Nephron progenitor cell (in vitro differentiated cells): ENCODE measurements at places on chromosomes 2 and 18.
A peak's percentile ranks its signal among the peaks of the same experiment; 100 is the strongest.

DNA sequence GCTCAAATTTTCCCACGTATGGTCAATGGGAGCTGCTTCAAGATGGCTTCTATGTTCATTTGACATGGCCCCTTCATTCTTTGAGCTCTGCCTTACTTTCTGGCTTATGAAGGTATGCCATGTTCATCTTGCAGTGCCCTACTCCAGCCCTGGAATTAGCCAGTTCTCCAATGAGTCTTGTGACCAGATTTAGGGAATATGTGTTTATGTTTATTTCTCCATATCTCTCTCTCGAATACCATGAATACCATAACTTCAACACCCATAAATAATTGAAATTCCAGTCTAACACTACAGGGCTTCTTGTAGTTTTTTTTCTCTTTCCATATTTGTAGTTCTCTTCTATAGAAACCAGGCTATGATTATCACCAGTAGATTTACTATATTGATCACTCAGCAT lies 39.7 kb downstream of the EPB41L5 start:
- peaks cover 3% of the 10 kb centered on the region for H3K27me3 ChIP-seq
- DNase-seq: no peak
- no peaks in the 10 kb centered on the region for H3K4me1 ChIP-seq
- H3K27ac ChIP-seq: no peak overlapping the region
- no peak overlapping the region for H3K4me3 ChIP-seq

DNA sequence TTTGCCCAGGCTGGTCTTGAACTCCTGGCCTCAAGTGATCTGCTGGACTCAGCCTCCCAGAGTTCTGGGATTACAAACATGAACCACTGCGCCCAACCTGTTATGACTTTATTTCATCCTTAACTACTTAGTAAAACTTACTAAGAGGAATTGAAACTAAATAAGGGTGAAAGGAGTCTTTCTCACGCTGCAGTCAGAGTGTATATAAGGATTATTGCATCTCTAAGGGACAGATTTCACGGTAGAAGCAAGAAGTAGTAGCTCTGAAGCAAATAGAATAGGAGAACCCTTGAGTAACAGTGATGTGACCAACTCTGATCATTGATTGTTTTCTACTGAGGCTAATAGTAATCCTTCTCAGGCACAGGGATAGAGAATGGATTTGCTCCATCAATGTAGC lies 960.1 kb downstream of the CPS1 start:
- peaks cover 19% of the 10 kb centered on the region for H3K4me1 ChIP-seq
- H3K36me3 ChIP-seq: no peaks in the 10 kb centered on the region
- no peak overlapping the region for H3K4me3 ChIP-seq
- peaks cover 3% of the 10 kb centered on the region for H3K27me3 ChIP-seq
- H3K27ac ChIP-seq: no peak overlapping the region

DNA sequence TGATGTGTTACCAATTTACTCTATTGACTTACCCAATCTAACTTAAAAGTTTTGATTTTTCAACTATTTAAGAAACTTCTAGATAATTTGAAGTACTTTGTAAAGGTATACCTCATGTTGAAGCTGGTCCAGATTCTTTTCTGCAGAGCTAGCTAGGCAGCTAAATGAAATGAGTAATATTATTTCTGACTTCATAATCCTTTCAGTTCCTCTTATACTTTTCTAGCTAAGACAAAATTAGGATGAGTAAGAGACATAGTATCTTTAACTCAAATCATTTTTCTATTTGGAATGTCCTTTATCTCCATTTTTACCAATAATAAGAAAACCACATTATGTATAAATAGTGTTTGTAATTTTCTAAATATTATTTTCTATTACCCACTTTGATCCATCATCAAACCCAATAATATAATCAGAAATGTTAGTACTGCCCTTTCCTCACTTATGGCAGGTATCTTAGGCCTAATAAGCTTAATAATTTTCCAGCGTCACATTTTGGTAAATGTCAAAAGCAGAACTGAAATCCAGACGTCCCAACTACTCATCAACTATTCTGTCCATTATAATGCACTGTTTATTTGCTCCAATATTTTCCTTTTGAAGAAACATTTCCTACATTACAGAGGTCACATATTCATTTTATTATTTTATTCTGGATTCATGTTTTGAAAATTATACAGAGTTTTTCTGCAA lies 456.6 kb downstream of the THSD7B start:
- H3K4me3 ChIP-seq: no peak overlapping the region
- H3K36me3 ChIP-seq: no peaks in the 10 kb centered on the region
- peaks cover 2% of the 10 kb centered on the region for H3K27me3 ChIP-seq

GRCh38 chr2:192286093-192286701 lies 91.5 kb upstream of the TMEFF2 start:
- DNase-seq: no peak
- H3K27ac ChIP-seq: no peak overlapping the region
- H3K4me1 ChIP-seq: no peaks in the 10 kb centered on the region
- peaks cover 5% of the 10 kb centered on the region for H3K27me3 ChIP-seq
- H3K4me3 ChIP-seq: no peak overlapping the region

- DNase-seq: no peak
- no peak overlapping the region for H3K4me3 ChIP-seq
- H3K36me3 ChIP-seq: no peaks in the 10 kb centered on the region
- no peak overlapping the region for H3K27ac ChIP-seq
- H3K4me1 ChIP-seq: peaks cover 13% of the 10 kb centered on the region
- no peaks in the 10 kb centered on the region for H3K27me3 ChIP-seq
These were observed 310.3 kb downstream of the GULP1 start for GRCh38 chr2:188601927-188602326.

GRCh38 chr2:163269374-163270021 lies 430.9 kb upstream of the KCNH7 start:
- H3K36me3 ChIP-seq: no peaks in the 10 kb centered on the region
- no peak for DNase-seq
- H3K27me3 ChIP-seq: no peaks in the 10 kb centered on the region

DNA sequence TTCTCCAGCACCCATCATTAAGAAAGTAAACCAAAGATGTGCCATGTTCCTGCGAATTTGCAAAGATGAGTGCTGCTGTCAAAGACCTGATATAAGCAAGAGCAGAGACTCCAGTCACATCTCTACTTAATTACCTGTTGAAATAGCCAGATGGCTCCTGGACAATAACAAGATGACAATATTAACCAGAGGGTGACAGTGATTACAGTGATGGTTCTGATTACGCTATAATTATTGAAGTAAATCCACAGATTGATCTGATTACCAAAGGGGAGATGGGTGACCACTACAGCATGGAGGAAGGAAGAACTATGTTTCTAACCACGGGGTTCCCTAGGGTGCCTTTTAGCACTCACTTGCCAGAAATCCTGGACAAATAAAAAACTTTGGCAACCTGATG lies 36.5 kb upstream of the AFF3 start:
- peaks cover 15% of the 10 kb centered on the region for H3K27me3 ChIP-seq
- H3K4me1 ChIP-seq: peaks cover 54% of the 10 kb centered on the region
- no peaks in the 10 kb centered on the region for H3K36me3 ChIP-seq
- DNase-seq: no peak

DNA sequence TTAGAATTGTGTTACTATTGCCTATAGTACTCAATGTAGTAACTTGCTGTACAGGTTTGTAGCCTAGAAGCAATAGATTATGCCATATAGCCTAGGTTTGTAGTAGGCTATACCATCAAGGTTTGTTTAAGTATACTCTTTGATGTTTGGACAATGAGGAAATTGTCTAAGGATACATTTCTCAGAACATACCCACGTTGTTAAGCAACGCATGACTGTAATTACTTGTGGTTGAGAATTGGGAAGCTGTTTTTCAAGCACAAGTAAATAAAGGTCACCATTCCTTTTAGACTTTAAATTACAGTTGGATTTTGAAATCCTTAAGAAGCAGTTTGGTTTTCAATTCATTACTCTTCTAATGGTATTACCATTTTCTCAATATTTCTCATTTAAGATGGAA lies 89.8 kb upstream of the KCNH7 start:
- no peaks in the 10 kb centered on the region for H3K4me1 ChIP-seq
- H3K27me3 ChIP-seq: peaks cover 7% of the 10 kb centered on the region
- H3K4me3 ChIP-seq: no peak overlapping the region

DNA sequence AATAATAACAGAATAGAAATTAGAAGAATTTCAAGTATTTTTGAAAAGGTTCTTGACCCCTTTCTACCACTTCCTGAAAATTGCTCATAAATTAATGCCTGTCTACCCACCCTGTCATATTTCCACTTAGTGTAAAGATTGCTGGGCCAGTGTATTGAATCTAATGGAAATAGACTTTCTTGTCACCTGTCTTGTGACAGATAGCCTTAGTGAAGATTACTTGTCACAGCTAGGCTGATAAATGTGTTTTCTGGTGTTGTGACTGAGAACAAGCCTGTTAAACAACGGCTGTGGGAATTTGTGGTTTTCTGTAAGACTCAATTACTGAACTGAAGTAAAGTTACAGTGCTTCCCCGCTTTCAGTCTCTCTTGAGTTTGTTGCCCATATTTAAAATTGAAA lies 37.0 kb downstream of the PIK3C3 start:
- H3K4me3 ChIP-seq: no peak overlapping the region
- H3K27ac ChIP-seq: no peak overlapping the region
- peaks cover 44% of the 10 kb centered on the region for H3K36me3 ChIP-seq
- H3K27me3 ChIP-seq: no peaks in the 10 kb centered on the region
- DNase-seq: no peak

DNA sequence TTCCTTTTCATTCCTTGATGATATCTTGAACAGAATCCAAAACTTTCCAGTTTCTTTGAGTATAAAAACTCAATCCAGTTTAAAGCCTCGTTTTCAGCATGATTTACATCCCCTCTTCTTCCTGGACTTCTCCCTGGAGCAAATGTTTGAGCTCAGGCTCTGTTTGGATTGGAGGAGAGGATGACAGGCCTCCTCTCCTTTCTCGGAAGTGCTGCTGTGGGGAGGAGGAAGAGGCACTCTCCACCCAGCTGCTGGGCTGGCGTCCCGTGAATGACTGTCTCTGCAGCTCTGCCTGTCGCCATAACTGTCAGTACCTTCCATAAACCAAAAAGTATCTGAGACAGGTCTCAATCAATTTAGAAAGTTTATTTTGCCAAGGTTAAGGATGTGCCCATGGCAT lies 238.2 kb upstream of the AGAP1 start:
- DNase-seq: no peak
- peak overlapping the region; percentile 31 for H3K27ac ChIP-seq
- H3K27me3 ChIP-seq: no peaks in the 10 kb centered on the region

- DNase-seq: no peak
- H3K27ac ChIP-seq: no peak overlapping the region
- no peaks in the 10 kb centered on the region for H3K4me1 ChIP-seq
- H3K27me3 ChIP-seq: no peaks in the 10 kb centered on the region
- H3K4me3 ChIP-seq: no peak overlapping the region
These were observed 16.7 kb downstream of the CPSF3 start for GRCh38 chr2:9440058-9440727.

DNA sequence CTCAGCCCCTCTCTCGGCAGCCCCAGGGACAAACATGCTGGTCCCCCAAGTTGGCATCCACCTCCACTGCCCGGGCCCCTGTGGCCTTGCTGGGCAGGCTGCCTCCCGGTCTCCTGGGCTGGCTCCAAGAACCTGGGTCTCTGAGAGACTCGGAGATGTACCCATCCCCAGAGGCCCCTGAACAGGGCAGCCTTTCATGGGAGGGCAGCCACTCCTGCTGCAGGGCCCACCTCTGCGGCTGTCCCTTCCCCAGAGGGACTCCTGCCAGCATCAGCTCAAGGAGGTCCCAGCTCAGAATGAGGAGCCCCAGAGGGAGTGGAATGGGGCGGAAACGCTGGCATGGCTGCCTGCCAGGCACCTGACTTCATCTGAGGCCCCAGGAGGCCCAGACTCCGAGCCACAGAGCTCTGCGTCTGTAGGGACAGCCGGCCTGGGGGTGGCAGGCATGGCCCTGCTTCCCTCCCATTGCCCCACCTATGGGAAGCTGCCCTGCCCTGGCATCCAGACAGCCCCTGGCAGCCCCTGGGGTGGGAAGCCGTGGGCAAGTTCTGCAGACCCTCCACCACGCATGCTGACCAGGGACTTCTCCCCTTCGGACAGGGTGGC lies 857 bp upstream of the CROCC2 start:
- H3K36me3 ChIP-seq: no peaks in the 10 kb centered on the region
- H3K27me3 ChIP-seq: peaks cover 21% of the 10 kb centered on the region
- H3K27ac ChIP-seq: no peak overlapping the region
- H3K4me3 ChIP-seq: no peak overlapping the region

DNA sequence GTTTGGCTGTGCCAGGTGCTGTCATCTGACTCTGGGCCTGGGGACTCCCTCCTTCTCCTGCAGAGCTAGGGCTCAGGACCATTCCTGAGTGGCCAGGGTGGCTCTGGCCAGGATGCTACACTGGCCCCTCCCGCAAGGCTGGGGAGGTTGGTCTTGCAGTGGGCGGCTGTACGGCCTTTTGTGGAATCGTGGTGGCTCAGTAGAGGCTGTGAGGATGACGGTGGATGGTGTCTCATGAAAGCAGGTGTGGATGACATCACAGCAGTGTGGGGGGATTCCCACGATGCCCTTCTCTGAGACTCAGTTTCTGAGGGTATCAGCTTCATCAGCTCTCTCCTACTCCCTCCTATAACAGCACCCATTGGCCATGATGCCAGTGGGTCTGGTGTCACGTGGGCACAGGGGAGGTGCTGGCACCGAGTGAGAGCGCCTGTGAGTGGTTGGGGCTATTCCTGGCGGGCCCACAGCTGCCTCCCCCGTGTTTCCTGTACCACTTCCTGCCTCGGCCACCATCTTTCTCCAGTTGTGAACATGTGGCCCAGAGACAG lies 144.2 kb upstream of the HDAC4 start:
- no peak overlapping the region for H3K27ac ChIP-seq
- peaks cover 36% of the 10 kb centered on the region for H3K4me1 ChIP-seq
- no peak for DNase-seq
- H3K27me3 ChIP-seq: peaks cover 13% of the 10 kb centered on the region
- no peaks in the 10 kb centered on the region for H3K36me3 ChIP-seq
- no peak overlapping the region for H3K4me3 ChIP-seq

GRCh38 chr2:98896416-98896815 lies 39.6 kb downstream of the CRACDL start:
- peaks cover 56% of the 10 kb centered on the region for H3K4me1 ChIP-seq
- DNase-seq: no peak
- no peaks in the 10 kb centered on the region for H3K36me3 ChIP-seq
- H3K27ac ChIP-seq: peak overlapping the region; percentile 5
- H3K4me3 ChIP-seq: no peak overlapping the region
- H3K27me3 ChIP-seq: peaks cover 4% of the 10 kb centered on the region

DNA sequence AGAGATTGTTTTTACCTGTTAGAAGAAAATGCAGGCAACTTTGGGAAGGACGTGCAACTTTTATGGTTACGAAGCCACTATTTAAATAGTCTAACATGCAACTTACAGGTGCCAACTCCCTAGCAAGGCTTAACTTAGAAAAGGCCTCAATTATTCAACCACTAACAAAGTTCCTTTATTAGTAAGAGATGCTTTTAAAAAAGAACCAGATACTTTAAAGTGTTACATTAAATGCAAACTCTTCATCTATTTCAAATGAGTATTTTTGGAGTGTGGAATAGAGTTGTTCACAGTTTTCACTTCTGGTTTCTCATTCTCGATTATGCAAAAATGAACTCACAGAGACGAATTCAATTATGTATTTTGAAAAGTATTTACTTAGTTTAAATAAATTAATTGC lies 51.7 kb downstream of the PELI1 start:
- no peaks in the 10 kb centered on the region for H3K27me3 ChIP-seq
- no peak overlapping the region for H3K27ac ChIP-seq
- H3K4me1 ChIP-seq: no peaks in the 10 kb centered on the region
- no peak for DNase-seq
- H3K4me3 ChIP-seq: no peak overlapping the region
- peaks cover 71% of the 10 kb centered on the region for H3K36me3 ChIP-seq
